ENCODE measurements at places on chromosomes 5 and 9.

DNA sequence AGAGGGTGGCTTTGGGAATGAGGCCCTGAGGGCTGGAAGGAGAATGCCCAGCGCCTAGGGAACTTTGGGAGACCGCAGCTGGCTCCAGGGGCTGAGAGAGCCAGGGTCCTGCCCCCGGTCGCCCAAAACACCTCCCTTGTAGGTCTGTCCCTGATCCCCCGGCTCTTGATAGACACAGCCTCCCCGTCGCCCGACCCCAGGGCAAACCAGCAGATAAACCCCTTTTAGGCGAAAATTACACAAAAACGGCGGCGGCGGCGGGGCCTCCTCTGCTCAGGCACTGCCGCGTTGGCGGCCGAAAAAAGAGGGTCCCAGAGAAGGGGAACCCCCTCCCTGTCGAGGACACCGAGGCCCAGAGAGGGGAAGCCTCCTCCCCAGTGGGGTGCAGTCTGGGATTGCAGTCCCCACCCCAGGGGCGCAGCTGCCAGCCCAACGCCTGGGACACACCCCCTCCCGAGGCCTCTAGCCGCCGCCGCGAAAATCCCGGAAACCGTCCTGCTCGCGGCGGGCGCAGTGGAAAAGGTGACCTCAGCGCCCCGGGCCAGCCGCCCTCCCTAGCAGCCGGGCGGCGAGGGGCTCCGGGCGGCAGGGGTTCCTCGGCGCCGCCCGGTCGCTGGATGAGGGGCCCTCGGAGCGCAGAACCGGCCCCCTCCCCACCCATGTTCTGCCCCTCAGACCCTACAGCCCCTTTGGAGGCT, 3.1 kb upstream of the BARX1 start:
- no peak for DNase-seq

GRCh38 chr5:126615286-126615685, 14.5 kb downstream of the PHAX start:
- DNase-seq, result no peak

DNA sequence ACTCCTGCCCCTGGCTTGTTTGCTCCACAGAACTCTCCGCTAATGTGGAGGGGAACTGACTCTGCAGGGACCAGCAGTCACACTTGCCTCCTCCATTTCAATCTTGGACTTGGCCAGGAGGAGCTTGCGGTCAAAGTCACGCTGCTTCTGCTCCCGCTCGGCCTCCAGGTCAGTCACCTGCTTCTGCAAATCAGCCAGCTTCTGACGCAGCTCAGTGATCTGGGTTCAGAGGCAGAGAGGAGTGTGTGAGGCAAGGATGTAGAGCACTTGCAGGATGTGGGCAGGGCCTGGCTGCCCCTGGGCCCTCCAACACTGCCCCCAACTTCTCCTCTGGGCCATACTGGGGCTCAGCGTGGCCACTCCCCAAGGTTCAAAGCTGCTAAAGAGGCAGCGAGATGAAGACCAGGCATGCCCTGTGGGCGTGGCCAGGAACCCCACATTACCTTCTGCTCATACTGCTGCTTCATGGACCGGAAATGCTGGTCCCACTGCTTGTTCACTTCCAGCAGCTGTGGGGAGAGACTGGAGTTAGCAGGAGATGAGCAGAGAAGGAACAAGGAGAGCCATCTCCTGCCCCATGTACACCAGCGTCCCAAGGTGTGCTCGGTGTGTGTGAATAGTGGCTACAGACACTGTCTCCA, 22.2 kb downstream of the GPX3 start:
- DNase-seq, result no peak

DNA sequence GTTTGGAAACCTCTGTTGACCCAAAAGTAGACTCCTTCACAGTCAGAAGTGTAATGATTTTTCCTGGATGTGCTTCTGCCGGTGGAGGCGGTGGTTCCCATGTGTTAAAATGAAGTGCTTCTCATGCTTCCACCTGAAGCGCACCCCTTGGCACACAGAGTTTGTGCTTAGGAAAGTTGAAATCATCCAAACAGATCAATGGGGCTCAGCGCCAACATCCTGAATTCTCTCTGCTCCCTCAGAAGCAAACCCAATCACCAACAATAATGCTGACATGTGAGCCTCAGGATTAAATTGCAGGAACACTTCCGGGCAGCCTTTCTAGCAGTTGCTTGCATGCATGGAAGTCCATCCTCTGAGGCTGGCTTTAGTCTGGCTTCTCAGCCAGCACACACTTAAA, 71.0 kb downstream of the MED10 start:
- no peak for DNase-seq

- peak; percentile 51 for DNase-seq
These were observed 130.0 kb upstream of the LHFPL2 start for GRCh38 chr5:78778538-78778937.

GRCh38 chr5:94485067-94485466, 133.3 kb downstream of the KIAA0825 start:
- DNase-seq, result no peak

GRCh38 chr5:16722097-16722495, 105.3 kb upstream of the RETREG1 start:
- no peak for DNase-seq

DNA sequence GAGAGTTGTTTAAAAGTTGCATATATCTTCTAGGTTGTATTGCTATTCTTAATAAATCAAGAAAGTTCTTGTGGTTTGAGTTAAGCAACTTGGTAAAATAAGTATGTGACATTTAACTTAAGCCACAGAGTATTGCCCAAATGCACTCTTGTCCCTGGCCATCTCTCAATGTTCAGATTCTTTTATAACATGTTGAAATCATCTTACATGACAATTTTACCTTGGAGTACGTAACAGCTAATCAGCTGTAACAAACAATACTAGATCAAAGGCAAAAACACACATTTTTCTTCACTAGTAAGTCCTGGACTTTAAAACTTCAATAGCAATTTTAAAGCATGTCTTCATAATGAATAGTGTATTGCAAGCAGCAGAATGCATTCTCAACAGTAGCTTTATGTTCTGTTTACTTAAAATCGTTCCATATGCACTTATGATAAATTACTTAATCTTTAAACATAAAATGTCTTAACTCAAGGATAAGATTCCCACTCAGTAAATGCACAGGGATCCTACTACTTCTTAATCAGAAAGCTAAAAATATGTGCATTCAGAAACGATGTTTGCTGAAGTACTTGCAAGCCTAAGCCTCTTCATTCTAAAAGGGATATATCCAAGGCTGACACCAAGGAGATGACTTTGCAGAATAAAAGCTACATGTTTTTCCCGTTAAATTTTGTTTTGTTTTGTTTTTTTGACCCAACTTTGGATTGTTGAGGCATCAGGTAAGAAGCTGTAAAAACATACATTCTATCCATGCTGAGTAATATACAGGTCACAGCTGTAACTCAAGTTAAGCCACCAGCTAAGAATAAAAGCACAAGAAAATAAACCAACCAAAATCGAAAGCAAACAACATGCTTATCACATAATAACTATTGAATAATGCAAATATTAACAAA, 86.1 kb upstream of the NFIB start:
- DNase-seq, result no peak

DNA sequence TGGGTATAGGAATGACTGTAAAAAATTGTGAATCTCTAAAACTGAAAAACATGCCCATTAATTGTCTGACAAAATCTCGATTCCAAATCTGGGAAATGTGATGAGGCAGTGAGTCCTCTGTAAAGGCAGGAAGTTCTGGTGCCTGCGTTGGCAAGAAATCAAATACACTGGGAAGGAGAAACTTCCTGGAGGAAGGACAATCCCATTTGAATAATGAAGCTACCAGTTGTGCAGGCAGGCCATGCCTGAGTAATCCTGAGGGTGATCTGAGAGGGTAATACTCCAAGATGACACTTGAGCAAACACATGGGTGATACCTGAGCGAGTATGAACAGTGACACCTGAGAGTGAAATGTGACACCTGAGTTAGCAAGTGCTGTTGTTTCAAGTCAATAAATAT, 49.7 kb downstream of the KIF24 start:
- no peak for DNase-seq

DNA sequence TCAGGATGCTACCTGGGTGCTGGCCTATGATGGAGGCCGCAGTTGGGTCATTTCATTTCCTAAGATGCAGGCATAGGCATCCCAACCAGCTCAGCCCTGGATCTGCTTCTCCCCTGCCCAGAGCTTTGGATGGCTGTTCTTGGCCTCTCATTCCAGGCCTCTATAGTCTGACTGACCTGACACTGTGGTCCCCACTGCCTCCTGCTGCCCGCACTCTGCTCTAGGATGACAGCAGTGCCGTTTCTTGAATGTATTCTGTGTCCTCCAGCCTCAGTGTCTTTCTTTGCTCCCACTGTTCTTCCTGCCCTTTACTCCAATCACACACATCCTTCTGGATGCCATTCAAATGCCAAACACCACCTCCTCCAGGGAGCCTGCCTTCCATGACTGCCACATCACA, 235.7 kb downstream of the HSPA4 start:
- peak; percentile 73 for DNase-seq

- peak; percentile 95 for DNase-seq
These were observed 283.6 kb upstream of the NMUR2 start for GRCh38 chr5:152688561-152689249.

DNA sequence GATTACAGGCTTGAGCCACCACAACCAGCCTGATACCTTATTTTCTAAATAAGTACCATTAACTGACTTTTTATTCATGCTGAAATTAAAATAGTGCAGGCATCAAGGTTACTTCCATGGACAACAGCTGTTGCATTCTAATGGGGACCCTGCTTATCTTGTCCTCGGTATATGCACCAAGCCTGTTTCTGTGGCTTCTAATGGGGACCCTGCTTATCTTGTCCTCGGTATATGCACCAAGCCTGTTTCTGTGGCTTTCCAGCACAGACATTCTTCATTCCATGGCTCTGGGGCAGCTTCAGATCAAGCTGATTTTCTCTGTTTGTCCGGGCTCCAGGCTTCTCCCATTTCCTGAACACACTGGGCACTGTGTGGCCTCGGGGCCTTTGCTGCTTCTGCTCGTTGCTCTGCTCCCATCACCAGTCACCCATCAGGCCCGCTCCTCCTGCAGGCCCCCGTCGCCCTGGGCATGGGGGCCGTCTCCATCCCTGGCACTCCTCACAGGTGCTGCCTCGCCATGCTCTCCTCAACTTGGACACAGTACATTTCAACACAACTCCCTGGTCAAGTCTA, 30.7 kb downstream of the ZNF354A start:
- DNase-seq, result no peak

DNA sequence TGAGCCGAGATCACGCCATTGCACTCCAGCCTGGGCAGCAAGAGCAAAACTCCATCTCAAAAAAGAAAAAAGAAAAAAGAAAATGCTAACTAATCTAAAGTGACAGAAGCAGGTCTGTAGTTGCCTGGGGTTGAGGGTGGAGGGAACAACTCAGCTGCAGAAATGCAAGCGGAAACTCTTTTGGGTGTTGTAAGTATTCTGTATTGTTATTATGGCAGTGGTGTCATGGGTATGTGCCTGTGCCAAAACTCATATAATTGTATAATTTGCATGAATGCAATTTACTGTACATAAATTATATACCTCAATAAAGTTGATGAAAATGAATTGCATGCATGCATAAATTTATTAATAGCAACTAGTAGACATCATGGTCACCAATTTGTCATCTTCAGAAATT, 23.0 kb upstream of the RPS23 start:
- no peak for DNase-seq

DNA sequence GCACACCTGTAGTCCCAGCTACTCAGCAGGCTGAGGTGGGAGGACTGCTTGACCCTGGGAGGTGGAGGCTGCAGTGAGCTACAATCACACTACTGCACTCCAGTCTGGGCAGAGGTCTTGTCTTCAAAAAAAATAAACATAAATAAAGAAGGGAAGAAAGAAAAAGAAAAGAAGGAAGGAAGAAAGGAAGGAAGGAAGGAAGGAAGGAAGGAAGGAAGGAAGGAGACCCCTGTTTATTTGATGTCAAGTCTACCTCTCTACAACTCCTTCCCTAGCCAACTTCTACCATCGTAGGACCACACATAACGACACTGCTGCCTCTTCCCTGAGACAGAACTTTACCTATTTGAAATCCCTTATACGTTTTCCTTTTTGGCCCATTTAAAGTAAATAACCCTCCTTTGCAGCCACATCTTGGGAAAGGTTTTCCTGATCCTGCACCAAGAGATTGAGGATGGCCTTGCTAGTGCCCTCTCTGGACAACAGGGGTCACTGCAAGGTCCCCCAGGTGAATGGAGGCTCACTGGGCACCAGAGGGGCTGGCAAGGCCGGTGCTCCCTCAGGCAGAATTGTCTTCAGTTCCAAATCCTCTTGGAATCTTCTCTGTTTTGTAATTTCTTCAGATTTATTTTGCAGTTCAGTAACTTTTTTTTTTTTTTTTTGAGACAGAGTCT, 10.5 kb downstream of the RPS14 start:
- DNase-seq, result peak; percentile 41

GRCh38 chr9:38160613-38161215, 91.7 kb upstream of the SHB start:
- peak; percentile 51 for DNase-seq

GRCh38 chr5:50927953-50928352, 261.5 kb downstream of the PARP8 start:
- no peak for DNase-seq

DNA sequence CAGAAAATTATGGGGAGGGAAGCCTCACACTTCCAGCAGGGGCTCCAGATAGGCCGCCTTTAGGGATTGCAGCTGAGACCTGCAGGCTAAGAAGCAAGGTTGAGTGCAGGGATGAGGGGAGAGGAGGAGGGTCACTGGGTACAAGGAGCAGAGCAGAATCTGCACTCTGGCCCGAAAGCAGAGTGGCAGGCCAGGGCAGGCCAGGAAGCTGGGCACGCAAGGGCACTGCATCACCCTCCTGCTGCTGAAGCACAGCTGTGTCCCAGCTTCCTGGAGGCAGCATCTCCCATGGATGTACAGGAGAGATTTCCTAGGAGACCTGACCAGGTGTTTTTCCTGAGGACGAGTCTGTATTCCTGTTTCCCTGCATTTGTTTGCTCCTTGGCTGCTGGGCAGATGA, 92.1 kb downstream of the SYK start:
- DNase-seq, result no peak

DNA sequence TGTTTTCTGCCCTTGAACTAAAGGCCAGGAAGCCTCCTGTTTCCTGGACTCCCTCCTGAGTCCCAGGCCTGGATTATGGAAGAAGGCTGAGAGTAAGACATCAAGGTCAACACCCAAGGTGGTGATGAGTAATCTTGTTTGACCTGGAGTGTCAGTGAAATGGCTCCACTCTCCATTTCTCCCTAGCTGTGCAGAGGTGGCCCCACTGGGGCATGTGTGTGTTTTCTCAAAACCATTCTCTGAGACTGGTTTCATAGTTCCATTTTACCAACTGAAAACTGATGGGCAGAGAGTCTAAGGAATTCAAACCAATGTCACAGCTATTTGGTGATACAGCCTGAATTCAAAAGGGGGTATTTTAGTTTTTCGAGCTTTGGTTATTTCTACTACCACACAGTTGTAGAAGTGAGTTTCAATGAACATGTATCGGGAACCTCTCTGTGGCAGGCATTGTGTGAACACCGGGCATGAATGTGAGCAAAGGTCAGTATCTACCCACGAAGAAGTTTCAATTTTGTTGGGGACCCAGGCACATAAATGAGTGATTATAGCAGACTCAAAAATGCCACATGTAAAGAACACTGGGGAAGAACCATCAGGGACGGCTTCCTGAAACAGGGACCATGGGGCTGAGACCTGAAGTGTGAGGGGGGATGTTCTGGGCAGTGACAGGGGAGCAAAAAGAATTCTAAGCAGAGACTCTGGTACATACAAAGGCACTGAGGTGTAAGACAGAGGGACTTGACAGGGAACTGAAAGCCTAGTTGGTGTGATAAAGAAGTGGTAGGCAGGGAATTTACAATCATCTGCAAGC, 269.6 kb upstream of the KLF4 start:
- no peak for DNase-seq

- DNase-seq, result no peak
These were observed 228.1 kb downstream of the FANCC start for GRCh38 chr9:95089257-95090022.
